ENCODE measurements at places on chromosomes 6 and 20. TPM values are rescaled to one million over a fixed set of nuclear protein-coding genes. Genes with fewer than 3 reads are reported as not detected.
A peak's percentile ranks its signal among the peaks of the same experiment; 100 is the strongest.

DNA sequence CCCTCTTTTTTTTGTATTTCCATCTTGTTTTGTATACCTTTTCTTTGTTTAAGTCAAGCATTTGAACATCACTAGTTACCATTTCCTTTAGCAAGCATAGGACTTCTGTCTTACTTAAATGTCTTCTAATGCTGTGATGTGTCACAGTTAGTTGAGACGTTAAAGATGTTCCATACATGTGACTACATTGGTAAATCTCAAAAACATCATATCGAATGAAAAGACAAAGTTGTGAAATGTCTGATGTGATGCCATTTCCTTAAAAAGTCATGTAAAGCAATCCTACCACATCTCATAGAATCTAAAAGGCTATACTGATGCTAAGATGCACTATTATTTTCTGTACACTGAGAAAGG lies 26.8 kb downstream of the SLC16A10 start:
- DNase-seq: peak; percentile 9

GRCh38 chr20:14928083-14928482 lies 590.7 kb upstream of the FLRT3 start:
- DNase-seq: no peak

Gene RFX6
- not detected for total RNA-seq

DNA sequence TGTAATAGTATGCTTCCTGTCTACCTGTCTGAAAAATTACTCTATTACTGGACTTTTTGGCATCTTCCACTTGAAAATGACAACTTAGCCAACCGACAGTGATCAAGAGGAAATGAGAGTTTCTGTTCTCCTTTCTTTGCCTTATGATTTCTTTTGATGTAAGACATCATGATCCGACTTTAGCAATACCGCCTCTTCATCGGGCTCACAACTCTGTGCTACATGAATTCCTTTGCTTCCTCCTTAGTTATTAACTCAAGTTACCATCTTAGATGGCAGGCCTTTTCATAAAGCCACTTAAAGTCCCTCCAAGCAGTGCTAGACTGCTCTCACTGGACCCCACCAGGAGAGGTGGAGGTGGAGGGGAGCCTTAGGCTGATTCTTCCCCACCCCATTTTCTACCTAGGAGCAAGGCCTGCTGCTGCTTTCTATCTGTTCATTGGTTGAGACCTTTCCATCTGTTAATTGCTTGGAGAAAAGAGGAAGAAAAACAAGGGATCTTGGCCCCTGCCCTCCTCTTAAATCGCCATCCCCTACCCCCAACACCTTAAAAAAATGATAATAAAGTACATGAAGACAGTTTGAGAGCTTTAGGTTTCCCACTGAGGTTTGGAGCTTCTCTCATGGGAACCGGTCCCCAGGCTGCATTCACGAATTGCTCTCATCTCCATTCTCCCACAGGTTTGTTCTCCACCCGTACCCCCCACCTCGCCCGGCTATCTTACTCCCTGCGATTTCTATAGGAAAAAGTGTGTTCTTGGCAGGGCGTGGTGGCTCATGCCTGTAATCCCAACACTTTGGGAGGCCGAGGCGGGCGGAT lies 21.6 kb upstream of the MCM3 start:
- peak; percentile 26 for DNase-seq

- peak; percentile 41 for DNase-seq
Observed at GRCh38 chr20:52410182-52410647, 218.6 kb upstream of the ZFP64 start.

- no peak for DNase-seq
Observed at GRCh38 chr20:58598211-58599015, 52.7 kb upstream of the STX16 start.

Gene PRPH2
- total RNA-seq: 0.27 TPM

DNA sequence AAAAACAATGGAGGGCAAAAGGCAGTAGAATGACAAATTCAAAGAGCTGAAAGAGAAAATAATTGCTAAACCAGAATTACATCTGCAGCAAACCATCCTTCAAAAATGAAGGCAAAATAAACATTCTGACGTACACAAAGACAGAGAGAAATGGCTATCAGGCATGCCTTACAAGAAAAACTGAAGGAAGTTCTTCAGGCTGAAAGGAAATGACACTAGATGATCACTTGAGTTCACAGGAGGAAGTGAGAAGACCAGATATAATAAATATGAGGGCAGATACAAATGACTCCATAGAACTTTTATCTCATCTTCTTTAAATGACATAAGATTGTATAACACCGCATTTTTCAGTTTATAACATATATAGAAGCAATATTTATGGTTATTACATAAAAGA lies 30.0 kb downstream of the DZANK1 start:
- DNase-seq: no peak

DNA sequence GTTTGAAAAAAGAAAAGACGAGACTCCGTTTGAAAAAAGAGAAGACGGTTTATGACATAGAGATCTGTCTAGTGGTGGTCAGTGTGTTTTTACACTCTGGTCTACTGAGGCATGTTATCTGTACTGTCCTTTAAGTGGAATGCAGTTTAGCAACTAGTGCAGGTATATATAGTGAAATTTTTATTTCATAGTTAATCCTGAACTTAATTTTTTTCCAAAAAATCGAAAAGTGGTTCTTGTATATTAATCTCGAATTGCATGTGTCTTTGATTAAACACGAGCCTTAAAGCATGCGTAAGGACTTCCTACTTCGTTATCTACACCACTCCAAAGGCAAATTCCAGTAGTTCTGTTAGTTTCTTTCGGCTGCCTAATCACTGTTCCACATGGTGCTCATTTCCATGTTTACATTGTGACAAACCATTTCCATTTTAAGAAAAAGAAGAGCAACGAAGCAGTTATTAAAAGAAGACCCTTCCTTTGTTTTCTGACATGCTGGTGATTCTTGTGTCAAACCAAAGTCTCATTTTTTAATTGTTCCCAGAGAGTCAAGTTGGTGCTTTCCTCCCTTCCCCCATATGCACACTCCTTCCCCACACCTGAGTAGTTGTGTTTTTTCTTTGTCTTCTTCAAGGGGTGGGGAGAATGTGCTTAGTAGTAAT lies 2.3 kb downstream of the SNX9 start:
- no peak for DNase-seq

- no peak for DNase-seq
Observed at GRCh38 chr6:110864824-110865223, 9.8 kb upstream of the AMD1 start.

DNA sequence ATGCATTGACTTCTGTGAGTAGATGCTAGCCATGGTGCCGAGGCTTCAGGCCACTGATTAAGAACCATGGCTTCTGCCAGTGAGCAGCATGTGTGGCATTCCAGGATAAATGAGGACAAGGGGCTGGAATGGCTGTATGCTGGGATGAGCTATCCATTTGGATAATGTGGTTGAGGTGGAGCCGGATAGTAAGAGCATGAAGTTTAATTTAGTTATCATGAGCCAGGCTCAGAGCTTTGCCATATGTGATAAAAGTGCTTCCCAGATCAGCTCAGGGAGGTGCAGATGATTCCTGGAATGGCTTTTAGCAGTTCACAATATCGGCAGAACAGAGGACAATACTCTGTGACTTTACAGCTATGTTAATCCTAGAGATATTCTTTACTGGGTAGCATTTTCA lies 34.6 kb upstream of the RNF8 start:
- DNase-seq: no peak

GRCh38 chr6:128235556-128235955 lies 284.8 kb downstream of the PTPRK start:
- DNase-seq: no peak

Gene CCM2L
- total RNA-seq: not detected

DNA sequence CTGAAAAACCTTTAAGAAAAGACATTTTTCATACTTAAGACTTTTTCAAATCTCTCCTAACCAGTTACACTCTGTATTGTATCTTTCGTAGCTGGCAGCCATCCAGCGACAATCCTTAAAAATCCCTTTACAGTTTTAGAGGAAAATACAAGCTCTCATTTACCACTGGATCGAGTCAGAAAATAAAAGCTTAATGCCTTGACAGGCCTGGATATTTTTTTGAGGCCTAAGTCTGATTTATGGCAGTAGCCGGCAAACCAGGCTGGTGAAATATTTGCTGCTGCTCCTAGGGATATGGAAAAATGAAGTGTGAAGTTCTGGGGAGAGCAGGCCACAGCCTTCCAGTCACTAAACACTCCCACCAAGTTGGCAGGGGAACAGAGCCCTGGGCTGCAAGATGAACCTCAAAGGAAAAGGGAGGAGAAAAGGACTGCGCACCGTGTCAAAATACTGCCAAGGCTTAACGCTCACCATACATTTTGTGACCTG lies 213.0 kb upstream of the SUPT3H start:
- DNase-seq: no peak

DNA sequence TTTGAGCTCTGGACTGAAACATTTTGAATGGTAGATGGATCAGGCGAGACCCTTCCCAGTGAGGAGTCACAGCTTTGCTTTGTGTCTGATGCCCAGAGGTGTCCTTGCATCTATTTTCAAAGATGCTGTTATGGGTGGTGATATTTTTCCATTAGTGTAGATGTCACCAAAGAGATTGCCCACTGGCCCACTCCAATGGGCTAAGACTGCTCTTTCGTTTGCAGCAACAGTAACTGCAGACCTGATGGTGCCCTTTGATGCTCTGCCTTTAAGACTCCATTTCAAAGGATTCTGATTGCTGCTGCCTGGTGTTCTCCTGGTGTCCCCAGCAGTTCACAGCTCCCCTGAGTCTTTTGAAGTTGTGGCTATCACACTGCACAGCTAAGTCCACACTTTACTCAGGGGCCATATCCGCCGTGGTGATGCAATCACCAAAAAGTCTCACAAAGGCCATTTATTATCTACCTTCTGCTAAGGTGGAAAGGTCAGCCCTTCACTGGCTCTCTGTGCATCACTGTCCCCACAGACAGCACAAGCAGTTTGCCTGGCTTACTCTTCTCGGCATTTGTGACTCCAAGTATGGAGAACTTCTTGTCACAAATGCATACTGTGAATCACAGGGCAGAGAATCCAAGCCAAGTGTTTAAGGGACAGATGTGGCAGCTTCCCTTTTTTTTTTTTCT lies 56.4 kb downstream of the NOX3 start:
- no peak for DNase-seq

Gene SNAP91
- not detected for total RNA-seq

- DNase-seq: no peak
Observed at GRCh38 chr20:40931410-40932044, 97.1 kb upstream of the TOP1 start.

GRCh38 chr6:167698540-167698939 lies 128.2 kb upstream of the AFDN start:
- no peak for DNase-seq

GRCh38 chr6:143146186-143146851 lies 85.6 kb downstream of the AIG1 start:
- DNase-seq: no peak

DNA sequence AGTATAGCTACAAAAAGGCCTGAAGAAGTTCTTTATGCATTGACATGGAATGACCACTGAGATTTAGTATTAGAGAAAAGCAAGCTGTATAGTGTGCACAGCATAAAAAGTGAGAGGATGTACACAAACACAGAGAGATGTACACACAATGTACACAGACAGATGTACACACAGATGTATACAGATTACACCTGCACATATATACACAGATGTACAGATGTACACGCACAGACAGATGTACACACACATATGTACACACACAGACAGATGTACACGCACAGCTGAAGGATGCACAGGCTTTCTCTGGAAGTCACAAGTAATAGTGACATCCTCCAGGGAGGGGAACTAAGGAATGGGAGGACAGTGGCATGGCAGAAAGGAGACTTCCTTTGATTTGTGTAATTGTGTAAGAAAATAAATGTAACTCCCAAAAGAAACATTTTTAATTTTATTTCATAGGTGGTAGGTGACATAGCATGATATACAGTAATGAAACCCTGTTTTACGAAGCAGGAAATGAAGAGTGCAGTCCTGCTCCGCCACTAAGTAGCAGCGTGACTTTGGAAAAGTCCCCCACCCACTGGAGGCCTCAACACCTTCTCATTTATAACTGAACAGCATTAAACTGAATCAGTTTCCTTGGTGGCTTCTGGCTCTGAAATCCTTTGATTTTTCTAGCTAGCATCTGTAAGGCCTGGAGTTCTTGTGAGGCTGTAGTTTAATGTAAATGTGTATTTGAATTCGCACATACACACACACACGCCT lies 14.1 kb downstream of the NFATC2 start:
- DNase-seq: no peak

Gene COL9A1
- total RNA-seq: not detected

DNA sequence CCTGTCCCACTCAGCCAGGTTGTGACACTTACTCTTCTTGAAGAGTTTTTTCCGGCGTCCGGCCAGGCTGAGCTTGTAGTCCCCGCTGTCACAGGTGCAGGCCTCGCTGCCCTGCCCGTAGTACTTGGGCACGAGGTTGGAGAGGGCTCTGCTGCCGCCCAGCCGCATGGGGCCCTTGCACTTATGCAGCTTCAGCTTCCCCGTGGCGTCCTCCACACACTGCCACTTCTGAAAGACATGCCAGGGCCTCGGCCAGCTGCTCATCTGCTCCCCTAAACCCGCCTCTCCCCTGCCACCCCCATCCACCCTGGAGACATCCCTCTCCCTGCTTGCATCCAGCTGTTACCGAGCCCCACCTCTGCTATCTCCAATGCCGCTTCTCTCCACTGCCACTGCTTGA lies 113.1 kb downstream of the SULF2 start:
- no peak for DNase-seq

- no peak for DNase-seq
Observed at GRCh38 chr20:41061155-41061554, 32.5 kb downstream of the TOP1 start.

DNA sequence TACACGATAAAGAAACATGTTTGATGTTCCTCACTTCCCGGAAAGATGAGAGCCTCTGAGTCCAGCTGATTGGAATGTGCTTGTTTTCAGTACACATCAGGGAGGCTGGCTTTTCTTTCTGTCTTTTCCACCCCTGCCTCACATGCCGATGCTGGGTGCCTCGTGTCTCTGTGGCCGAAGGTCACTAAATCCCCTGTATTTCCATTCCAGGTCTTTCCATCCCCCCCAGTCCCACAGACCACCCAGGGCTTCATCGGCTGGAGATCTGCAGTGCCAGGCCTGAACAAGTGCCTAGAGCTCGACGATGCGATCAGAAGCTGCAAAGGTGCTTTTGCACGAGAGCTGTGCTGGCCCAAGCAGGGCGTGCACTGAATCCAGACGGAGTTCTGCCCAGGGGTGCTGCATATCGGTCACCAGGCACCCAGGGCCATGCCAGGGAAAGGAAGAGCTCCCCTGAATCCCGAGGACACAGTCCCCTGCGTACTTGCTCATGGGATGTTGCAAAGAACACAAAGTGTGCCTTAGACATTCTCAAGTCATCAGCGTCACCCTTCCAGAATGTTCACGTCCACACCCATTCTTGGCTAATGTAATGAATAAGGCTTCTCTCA lies 67.9 kb downstream of the ANKRD60 start:
- DNase-seq: no peak

DNA sequence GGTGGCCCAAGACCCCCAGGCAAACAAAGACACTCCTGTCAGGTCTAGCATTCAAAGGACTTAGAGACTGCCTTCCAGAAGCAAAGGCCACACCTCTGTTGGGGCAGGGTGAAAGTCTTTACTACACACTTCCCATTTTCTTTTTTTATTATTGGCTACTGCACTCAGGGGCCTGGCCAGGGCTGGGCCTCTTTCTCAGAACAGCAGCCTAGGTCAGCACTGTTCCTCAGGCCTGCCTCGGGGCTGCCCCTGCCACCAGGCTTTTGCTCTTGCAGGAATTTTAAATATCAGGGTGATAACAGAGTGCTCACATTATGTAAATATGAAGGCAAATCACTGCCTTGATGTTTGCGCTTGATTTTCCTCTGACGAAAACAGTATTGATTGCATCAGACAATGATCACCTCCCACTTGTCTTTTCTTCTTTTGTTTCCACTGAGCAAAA lies 18.5 kb downstream of the GSTA4 start:
- DNase-seq: no peak

Gene DCDC2
- total RNA-seq: under 0.01 TPM

Gene NKAIN2
- total RNA-seq: 16.7 TPM

All from hematopoietic multipotent progenitor cell (in vitro differentiated cells).